Uterus (tissue), 4 donors: ENCODE measurements at places on chromosomes 13 and 19. TPM values are rescaled to one million over a fixed set of nuclear protein-coding genes. Genes with fewer than 3 reads are reported as not detected.

- H3K36me3 ChIP-seq, result no peaks in the 10 kb centered on the region
- no peak overlapping the region for H3K27ac ChIP-seq
- no peaks in the 10 kb centered on the region for H3K27me3 ChIP-seq
- H3K4me1 ChIP-seq, result no peaks in the 10 kb centered on the region
- DNase-seq, result no peak
- H3K4me3 ChIP-seq, result no peak overlapping the region
Measured at GRCh38 chr13:90594681-90595080, 752.8 kb upstream of the MIR17HG start.

DNA sequence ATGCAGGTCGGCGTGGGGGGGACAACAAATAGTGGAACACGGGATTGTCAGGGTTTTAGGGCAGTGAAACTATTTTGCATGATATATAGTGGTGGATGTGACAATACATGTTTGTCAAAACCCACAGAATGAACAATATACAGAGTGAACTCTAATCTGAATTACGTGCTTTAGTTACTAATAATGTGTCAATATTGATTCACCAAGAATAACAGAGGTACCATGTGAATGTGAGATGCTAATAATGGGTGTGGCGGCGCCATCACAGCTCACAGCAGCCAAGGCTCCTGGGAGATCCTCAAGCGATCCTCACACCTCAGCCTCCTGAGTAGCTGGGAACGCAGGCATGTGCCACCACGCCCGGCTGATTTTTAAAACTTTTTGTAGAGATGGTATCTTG lies 12.9 kb downstream of the ELAVL1 start:
- no peak for DNase-seq
- H3K4me1 ChIP-seq, result no peaks in the 10 kb centered on the region
- no peaks in the 10 kb centered on the region for H3K36me3 ChIP-seq
- no peaks in the 10 kb centered on the region for H3K27me3 ChIP-seq
- no peak overlapping the region for H3K4me3 ChIP-seq

- no peaks in the 10 kb centered on the region for H3K4me1 ChIP-seq
- H3K4me3 ChIP-seq, result no peak overlapping the region
- H3K27me3 ChIP-seq, result no peaks in the 10 kb centered on the region
- DNase-seq, result no peak
- no peak overlapping the region for H3K27ac ChIP-seq
- H3K36me3 ChIP-seq, result no peaks in the 10 kb centered on the region
Measured at GRCh38 chr19:30741566-30741965, 369.4 kb downstream of the ZNF536 start.

- no peak overlapping the region for H3K27ac ChIP-seq
- no peaks in the 10 kb centered on the region for H3K27me3 ChIP-seq
- no peaks in the 10 kb centered on the region for H3K4me1 ChIP-seq
Measured at GRCh38 chr19:3248728-3249326, 24.4 kb downstream of the CELF5 start.

The TGDS gene
- total RNA-seq, result 10.2 TPM

DNA sequence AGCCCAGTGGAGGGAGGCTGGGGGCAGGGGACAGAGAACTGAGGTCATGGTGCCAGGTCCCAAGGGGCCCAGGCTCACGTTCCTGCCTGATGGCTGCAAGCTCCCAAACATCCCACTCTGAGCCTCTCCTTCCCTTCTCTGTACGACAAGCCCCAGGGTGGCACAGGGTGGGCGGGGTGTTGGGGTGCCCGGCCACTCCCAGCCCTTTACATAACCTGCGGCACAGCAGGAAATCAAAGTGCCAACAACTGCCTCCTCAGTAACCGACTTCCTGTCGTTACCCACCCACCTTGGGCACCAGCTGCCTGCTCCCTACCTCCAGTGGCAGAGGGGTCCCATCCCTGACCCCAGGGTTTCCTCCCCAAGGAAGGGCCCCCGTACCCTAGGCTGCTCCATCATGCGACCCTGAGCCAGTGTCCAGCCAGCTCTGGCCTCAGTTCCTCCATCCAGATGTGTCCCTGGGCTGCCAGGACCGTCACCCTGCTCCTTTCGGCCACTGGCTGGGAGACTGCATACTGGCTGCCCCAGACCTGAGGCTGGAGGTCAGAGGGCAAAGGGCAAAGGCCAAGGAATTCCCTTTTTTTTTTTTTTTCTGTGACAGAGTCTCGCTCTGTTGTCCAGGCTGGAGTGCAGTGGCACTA lies 27.7 kb upstream of the NFIC start:
- H3K27ac ChIP-seq, result peak overlapping the region; percentile 58
- no peaks in the 10 kb centered on the region for H3K36me3 ChIP-seq
- H3K27me3 ChIP-seq, result no peaks in the 10 kb centered on the region
- no peak for DNase-seq
- H3K4me1 ChIP-seq, result peaks cover 11% of the 10 kb centered on the region
- H3K4me3 ChIP-seq, result no peak overlapping the region

DNA sequence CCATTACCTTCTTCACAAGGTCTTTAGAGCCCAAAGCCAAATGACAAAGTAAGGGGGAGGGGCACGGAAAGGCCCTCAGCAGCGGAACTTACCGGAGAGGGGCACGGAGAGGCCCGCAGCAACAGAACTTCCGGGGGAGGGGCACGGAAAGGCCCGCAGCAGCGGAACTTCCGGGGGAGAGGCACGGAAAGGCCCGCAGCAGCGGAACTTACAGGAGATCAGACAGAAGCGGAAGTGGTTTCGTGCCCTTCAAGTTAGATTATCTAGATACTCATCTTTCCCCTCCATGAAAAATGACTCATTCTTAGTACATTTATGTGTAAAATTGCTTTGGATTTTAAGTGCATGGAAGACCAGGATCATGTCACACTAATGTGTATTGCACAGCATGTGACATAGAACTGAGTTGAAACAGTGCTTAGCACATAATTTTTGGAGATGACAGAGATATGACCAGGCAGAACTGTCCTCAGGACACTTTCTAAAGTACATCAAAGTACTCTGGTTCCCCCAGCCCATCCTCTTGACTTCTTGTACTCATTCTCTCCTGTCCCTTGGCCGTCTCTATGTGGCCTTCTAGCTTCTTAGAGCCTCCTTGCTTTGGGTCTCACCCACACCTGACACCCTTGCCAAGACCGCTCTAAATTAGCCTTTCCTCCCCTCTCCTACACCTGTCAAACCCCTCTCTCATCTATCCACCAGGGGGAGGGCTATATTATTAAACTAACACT lies 25.7 kb upstream of the TPTE2 start:
- no peak overlapping the region for H3K4me3 ChIP-seq
- no peaks in the 10 kb centered on the region for H3K4me1 ChIP-seq
- no peaks in the 10 kb centered on the region for H3K27me3 ChIP-seq
- H3K27ac ChIP-seq, result no peak overlapping the region

DNA sequence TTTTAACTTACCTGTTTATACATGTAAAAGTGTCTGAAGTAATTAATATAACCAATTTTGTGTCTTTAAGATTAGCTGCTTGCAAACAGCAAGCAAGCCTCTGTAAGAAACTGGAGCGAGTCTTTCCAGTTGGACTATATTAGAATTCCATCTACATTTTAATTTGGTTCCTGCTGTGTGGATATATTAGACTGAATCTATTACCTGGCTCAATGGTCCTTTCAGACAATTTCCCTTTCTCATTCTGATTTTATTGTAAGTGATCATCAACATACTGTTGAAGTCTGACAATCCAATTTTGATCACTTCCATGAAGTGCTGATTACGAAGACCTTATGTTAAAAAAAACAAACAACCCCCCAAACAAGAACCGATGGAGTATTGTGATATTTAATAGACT lies 72.3 kb downstream of the GPC5 start:
- H3K4me3 ChIP-seq, result no peak overlapping the region
- H3K4me1 ChIP-seq, result no peaks in the 10 kb centered on the region
- no peak overlapping the region for H3K27ac ChIP-seq
- DNase-seq, result no peak
- no peaks in the 10 kb centered on the region for H3K36me3 ChIP-seq
- no peaks in the 10 kb centered on the region for H3K27me3 ChIP-seq

The ODAD3 gene
- not detected for total RNA-seq

GRCh38 chr13:42567906-42568305 lies 6.0 kb upstream of the TNFSF11 start:
- H3K27ac ChIP-seq, result no peak overlapping the region
- no peaks in the 10 kb centered on the region for H3K27me3 ChIP-seq
- no peaks in the 10 kb centered on the region for H3K36me3 ChIP-seq
- H3K4me3 ChIP-seq, result no peak overlapping the region

DNA sequence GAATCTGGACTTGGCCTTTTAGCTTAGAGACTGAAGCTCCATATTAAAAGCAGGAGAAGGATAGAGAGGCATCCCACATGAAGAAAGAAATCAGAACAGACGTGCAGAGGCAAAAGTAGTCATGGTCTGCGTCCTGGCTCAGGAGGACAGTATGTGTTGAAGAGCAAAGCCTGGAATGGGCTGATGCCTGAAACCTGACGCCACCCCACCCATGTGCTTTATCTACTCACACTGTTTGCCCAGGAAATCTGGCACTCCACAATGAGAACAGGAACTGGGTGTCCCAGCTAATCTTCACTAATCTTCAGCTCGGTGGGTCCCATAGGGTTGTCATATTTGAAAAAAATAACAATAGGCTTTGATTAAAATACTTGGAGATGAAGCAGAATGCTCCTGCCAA lies 549.0 kb upstream of the GPC6 start:
- H3K36me3 ChIP-seq, result no peaks in the 10 kb centered on the region
- H3K27me3 ChIP-seq, result no peaks in the 10 kb centered on the region
- no peak overlapping the region for H3K27ac ChIP-seq
- H3K4me1 ChIP-seq, result no peaks in the 10 kb centered on the region

The ZNF99 gene
- total RNA-seq, result 0.26 TPM

GRCh38 chr19:51777570-51778462 lies 16.8 kb downstream of the FPR2 start:
- H3K4me1 ChIP-seq, result no peaks in the 10 kb centered on the region
- H3K36me3 ChIP-seq, result no peaks in the 10 kb centered on the region
- no peaks in the 10 kb centered on the region for H3K27me3 ChIP-seq

- no peaks in the 10 kb centered on the region for H3K27me3 ChIP-seq
- DNase-seq, result no peak
- no peak overlapping the region for H3K4me3 ChIP-seq
- no peaks in the 10 kb centered on the region for H3K36me3 ChIP-seq
Measured at GRCh38 chr13:74129500-74130191, 4.6 kb downstream of the KLF12 start.

The SIGLEC10 gene
- total RNA-seq, result 11.2 TPM

The MYCBP2 gene
- 116 TPM for total RNA-seq

- no peak overlapping the region for H3K27ac ChIP-seq
- H3K36me3 ChIP-seq, result no peaks in the 10 kb centered on the region
- no peaks in the 10 kb centered on the region for H3K27me3 ChIP-seq
- H3K4me3 ChIP-seq, result no peak overlapping the region
Measured at GRCh38 chr19:6723108-6723618, 2.7 kb upstream of the C3 start.

- DNase-seq, result no peak
- no peaks in the 10 kb centered on the region for H3K27me3 ChIP-seq
- no peak overlapping the region for H3K4me3 ChIP-seq
- no peak overlapping the region for H3K27ac ChIP-seq
- H3K36me3 ChIP-seq, result no peaks in the 10 kb centered on the region
Measured at GRCh38 chr13:62185631-62186255, 770.1 kb upstream of the PCDH20 start.

- H3K27me3 ChIP-seq, result no peaks in the 10 kb centered on the region
- H3K36me3 ChIP-seq, result no peaks in the 10 kb centered on the region
- H3K4me1 ChIP-seq, result no peaks in the 10 kb centered on the region
- no peak overlapping the region for H3K4me3 ChIP-seq
Measured at GRCh38 chr19:34104557-34104956, 67.7 kb upstream of the LSM14A start.

DNA sequence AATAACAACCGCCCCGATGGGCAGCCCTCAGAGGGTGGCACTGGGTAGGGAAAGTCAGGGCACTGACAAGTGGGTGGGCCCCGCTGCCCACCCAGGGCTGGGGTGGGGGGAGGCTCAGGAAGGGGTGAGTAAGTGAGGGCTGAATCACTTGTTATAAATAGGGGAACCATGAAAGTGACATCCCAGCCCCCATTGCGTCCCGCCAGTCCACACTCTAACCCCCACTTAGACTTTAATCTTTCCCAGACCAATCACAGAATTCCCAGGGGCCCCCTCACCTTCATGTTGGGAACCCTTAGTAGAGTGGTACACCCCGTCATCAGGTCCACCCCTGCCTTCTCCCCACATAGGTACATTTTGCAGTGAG lies 37.0 kb upstream of the NANOS3 start:
- no peaks in the 10 kb centered on the region for H3K27me3 ChIP-seq
- peak; percentile 62 for DNase-seq
- H3K4me3 ChIP-seq, result peak overlapping the region; percentile 56
- H3K27ac ChIP-seq, result peak overlapping the region; percentile 99
- no peaks in the 10 kb centered on the region for H3K36me3 ChIP-seq
- peaks cover 29% of the 10 kb centered on the region for H3K4me1 ChIP-seq

DNA sequence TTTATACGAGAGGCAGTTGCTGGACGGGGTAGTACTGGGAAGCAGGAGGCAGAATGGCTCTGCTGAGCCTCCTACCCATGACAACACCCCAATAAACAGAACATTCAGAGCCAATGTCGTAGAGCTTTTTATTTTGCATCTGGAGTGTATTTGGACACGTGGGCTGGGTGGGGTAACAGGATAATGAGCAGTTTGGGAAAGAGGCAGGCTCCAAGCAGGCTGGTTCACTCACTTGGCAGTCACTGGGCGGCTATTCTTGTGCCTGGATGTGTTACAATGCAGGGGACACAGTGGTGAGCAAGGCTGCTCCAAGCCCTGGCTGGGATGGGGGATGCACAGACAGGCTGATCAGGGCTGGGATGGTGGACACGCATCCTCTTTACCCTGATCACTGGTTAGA lies 9.5 kb downstream of the ACTMAP start:
- peak overlapping the region; percentile 57 for H3K27ac ChIP-seq
- H3K36me3 ChIP-seq, result no peaks in the 10 kb centered on the region

- H3K4me1 ChIP-seq, result no peaks in the 10 kb centered on the region
- H3K36me3 ChIP-seq, result no peaks in the 10 kb centered on the region
- H3K27ac ChIP-seq, result peak overlapping the region; percentile 94
- H3K4me3 ChIP-seq, result peak overlapping the region; percentile 30
- H3K27me3 ChIP-seq, result no peaks in the 10 kb centered on the region
Measured at GRCh38 chr19:47598407-47599349, 10.3 kb upstream of the BICRA start.

- H3K36me3 ChIP-seq, result no peaks in the 10 kb centered on the region
- no peaks in the 10 kb centered on the region for H3K4me1 ChIP-seq
- no peak for DNase-seq
Measured at GRCh38 chr19:36527873-36528193, 238 bp downstream of the ZNF260 start.

The COL4A2 gene
- total RNA-seq, result 366 TPM

The RFX1 gene
- 1.5 TPM for total RNA-seq

DNA sequence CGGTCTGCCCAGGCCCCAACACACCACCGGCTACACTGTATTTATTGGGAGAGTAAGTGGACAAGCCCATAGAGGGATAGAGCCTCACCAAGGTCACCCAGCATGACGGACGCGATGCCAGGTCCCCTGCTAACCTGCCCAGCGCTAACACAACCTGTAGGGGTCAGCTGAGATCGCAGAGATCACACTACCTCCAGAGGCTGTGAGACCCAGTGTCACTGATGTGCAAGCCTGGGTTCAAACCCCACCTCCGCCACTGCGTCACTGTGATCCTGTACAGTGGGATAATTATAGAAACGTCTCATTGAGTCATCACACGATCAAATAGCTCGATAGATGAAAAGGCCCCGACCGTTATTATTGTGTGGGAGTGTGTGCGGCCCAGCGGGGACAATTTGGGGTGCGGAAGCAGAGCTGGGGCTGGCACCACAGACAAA lies 10.6 kb upstream of the TLE2 start:
- no peaks in the 10 kb centered on the region for H3K36me3 ChIP-seq
- no peaks in the 10 kb centered on the region for H3K27me3 ChIP-seq
- no peak overlapping the region for H3K4me3 ChIP-seq
- peaks cover 7% of the 10 kb centered on the region for H3K4me1 ChIP-seq
- no peak overlapping the region for H3K27ac ChIP-seq
- peak; percentile 25 for DNase-seq

The MCEMP1 gene
- not detected for total RNA-seq
